ENCODE measurements at places on chromosomes 7 and 10. TPM values are rescaled to one million over a fixed set of nuclear protein-coding genes. Genes with fewer than 3 reads are reported as not detected.

PON1 gene
- total RNA-seq, result 1.00 TPM

HACD1 gene
- total RNA-seq, result 87.7 TPM

DNA sequence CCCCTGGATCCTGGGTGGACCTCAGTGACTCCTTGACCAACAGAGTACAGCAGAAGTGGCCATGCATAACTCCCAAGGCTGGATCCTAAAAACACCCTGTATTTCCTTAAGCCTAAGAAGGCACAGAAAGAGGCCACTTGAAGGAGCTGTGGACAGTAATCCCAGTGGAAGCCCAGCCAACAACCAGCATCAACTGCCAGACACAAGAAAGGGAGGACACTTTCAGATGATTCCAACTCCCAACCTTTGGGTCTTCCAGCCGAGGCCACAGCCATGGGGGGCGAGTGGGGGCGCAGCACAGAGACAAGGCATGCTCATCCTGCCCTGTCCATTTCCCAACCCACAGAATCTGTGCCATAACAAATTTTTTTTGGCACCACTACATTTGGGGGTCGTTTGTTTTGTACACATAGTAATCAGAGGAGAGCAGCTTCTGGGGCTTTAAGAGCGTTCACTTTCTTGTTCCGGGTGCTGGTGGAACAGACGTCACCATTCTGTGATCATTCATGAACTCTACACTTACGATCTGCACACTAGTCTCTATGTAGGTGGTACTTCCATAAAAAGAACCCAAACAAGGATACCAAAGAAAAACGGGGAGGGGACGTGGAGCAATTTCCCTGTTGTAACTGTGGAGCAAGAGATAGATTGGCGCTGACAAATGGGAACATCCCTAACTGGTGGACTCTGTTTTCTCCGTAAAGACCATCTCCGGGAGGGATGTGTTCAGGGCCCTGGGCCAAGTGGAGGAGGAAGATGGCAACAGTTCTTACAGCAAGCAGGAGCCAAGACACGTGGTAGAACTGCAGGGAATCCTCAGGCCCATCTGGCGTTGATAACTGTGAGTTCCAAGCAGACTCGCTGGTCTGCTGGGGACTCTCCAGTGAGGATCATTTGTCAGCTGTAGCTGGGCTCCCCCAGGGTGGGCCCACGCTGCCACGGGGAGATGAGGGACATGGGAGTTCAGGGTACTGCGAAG lies 6.0 kb upstream of the SLC29A3 start:
- peaks cover 7% of the 10 kb centered on the region for H3K4me1 ChIP-seq
- DNase-seq, result peak; percentile 56
- no peak overlapping the region for H3K27ac ChIP-seq
- no peaks in the 10 kb centered on the region for H3K36me3 ChIP-seq
- peaks cover 12% of the 10 kb centered on the region for H3K27me3 ChIP-seq

GRCh38 chr10:101065481-101066145 lies 3.8 kb downstream of the KAZALD1 start:
- H3K4me1 ChIP-seq, result peaks cover 45% of the 10 kb centered on the region
- H3K4me3 ChIP-seq, result no peak overlapping the region
- no peak for DNase-seq
- no peaks in the 10 kb centered on the region for H3K36me3 ChIP-seq

GRCh38 chr7:46383605-46384004 lies 462.5 kb upstream of the IGFBP3 start:
- H3K4me3 ChIP-seq, result no peak overlapping the region
- no peaks in the 10 kb centered on the region for H3K36me3 ChIP-seq
- no peak overlapping the region for H3K27ac ChIP-seq
- peaks cover 16% of the 10 kb centered on the region for H3K4me1 ChIP-seq

DNA sequence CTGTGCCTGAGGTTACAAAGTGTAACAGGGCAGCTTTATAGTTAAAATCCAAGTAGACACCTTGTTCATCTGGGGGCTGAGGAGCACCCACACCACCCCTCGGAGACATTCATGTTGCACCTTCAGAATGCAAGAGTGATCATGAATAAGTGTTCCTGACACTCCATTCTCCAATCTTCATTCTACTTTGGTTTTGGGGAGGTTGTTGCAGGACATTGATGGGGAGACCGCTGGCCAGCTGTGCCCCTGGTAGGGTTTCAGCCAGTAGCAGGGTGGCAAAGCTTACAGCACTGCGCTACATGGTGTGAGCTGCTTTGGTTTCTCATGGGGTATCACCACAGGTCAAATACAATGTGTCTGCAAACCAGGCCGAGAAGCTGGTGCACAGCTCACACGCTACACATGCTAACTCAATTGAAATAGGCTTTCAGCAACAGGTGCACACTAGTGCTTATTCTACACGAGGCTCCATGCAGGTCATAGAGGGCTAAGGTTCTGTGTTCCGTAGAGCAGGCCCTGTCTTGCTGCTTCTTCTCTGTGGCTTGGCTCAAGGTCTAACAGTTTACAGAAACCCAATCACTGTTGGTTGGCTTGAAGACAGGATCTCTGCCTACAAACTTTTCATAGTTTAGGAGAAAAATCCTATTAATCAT lies 317.4 kb upstream of the ZNF32 start:
- no peaks in the 10 kb centered on the region for H3K27me3 ChIP-seq
- DNase-seq, result peak; percentile 8

GRCh38 chr7:132145466-132145865 lies 430.8 kb downstream of the PLXNA4 start:
- peaks cover 8% of the 10 kb centered on the region for H3K4me1 ChIP-seq
- H3K27ac ChIP-seq, result no peak overlapping the region
- no peaks in the 10 kb centered on the region for H3K27me3 ChIP-seq
- H3K36me3 ChIP-seq, result no peaks in the 10 kb centered on the region
- peak; percentile 96 for DNase-seq

- DNase-seq, result no peak
- H3K4me3 ChIP-seq, result no peak overlapping the region
- no peak overlapping the region for H3K27ac ChIP-seq
These were observed 31.7 kb upstream of the DNMBP start for GRCh38 chr10:100041306-100042002.

DNA sequence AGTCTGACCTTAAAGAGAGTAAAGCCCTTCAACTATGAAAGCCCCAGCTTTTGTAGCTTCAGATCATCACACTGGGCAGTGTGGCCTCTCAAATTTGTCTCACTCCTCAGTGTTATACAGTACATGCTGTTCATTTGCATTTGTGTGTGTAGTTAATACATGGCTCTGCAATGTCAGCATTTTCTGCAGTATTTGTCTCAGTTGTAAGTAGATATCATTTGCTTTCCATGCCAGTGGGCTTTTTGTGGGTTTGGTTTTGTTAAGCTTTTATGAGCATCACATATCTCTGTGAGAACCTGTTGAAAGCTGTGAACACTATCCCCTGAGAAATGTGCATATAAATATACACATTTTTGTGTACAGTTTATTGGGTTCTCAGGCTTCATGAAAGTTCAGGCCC lies 57.0 kb downstream of the ZNF277 start:
- H3K4me1 ChIP-seq, result no peaks in the 10 kb centered on the region
- no peak for DNase-seq
- no peak overlapping the region for H3K4me3 ChIP-seq
- H3K27ac ChIP-seq, result no peak overlapping the region
- H3K36me3 ChIP-seq, result no peaks in the 10 kb centered on the region

DNA sequence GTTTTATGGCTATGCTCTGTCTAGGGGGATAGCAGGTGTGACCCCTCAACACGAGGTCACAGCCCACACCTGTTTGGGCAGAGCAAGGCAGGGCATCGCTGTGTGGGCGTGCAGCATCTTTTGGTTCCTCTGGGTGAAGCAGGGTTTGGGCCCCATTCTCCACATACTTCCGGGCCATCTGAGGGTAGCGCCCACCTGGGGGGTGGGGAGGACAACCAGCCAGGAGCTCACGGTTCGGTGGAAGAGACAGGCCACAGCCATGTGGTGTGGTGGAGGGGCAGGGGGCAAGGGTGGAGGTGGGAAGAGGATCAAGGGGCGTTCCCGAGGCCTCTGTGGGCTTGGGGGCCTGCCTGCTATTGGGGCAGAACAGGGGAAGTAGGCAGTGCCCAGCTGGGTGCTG lies 2.4 kb downstream of the SH2B2 start:
- H3K27me3 ChIP-seq, result peaks cover 6% of the 10 kb centered on the region
- no peak for DNase-seq
- H3K36me3 ChIP-seq, result no peaks in the 10 kb centered on the region
- no peak overlapping the region for H3K27ac ChIP-seq
- H3K4me1 ChIP-seq, result peaks cover 27% of the 10 kb centered on the region
- H3K4me3 ChIP-seq, result no peak overlapping the region

GRCh38 chr7:1845536-1846311 lies 175.6 kb downstream of the ELFN1 start:
- DNase-seq, result no peak
- H3K27ac ChIP-seq, result no peak overlapping the region
- no peaks in the 10 kb centered on the region for H3K36me3 ChIP-seq
- H3K4me1 ChIP-seq, result peaks cover 5% of the 10 kb centered on the region
